Stimulated activated CD4-positive, alpha-beta T cell treated with anti-CD3 and anti-CD28 coated beads, Interleukin-12 subunit alpha, Interleukin-12 subunit beta, amount 100 ng/mL, for 48 hours (primary cell): ENCODE measurements at places on chromosomes 5 and 9.

GRCh38 chr5:151492729-151493128 lies 45.3 kb downstream of the SLC36A1 start:
- peak; percentile 5 for DNase-seq

GRCh38 chr5:63125392-63125791 lies 546.8 kb downstream of the LRRC70 start:
- no peak for DNase-seq

GRCh38 chr5:35828082-35828598 lies 28.6 kb upstream of the IL7R start:
- DNase-seq = no peak

DNA sequence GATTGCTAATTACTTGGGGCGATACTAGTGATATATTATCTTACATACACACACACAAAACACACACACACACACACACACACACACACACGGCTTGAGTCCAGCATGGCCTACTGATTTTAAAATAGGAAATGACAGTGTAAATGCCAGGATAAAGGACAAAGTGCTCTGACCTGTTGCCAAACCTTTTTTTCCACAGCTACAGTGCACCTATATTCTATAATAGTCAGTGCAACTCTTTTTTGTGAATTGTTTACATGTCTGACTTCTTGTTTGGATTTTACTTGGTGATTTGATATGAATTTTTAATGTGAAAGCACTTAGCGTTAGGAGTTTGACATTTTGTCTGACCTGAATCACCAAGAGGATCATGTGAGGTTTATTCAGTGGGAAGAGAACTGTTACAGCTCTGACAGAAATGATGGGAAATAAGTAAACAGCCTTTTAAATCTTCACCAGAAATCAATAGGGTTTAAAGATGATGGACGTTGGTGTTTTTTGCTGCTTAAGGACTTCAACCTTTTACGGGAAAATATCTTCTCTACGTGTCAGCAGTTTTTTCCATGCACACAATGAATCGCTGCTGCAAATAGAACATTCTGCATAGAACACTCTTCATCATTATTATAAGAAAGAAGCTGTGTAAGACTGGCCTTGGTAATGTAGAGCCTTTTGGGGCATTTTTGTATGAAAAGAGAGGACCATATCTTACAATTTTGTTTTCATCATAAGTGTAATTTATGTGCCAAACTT lies 218.5 kb downstream of the RANBP17 start:
- DNase-seq = no peak

DNA sequence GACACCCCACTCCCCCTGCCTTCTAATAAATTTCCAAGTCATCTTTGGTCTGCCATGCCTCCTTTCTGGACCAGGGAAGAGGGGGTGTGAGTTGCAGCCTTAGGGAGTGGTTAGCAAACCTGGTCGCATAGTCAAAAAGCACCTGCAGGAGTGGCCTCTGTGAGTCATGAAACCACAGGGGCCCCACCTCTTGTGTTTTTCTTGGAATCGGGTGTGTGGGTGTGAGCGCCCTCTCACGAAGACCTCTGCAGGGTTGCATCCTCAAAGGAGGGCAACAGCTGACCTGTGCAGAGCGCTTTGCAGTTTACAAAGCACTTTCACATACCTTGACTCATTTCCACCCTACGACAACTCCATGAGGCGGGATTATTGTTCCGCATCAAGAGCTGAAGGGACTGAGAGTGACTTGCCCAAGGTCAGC lies 36.8 kb upstream of the TEX48 start:
- DNase-seq = peak; percentile 95

- DNase-seq = peak; percentile 61
Measured at GRCh38 chr5:132065351-132065937, 5.0 kb downstream of the IL3 start.

GRCh38 chr9:106296426-106296825 lies 566.5 kb upstream of the ZNF462 start:
- DNase-seq = no peak

DNA sequence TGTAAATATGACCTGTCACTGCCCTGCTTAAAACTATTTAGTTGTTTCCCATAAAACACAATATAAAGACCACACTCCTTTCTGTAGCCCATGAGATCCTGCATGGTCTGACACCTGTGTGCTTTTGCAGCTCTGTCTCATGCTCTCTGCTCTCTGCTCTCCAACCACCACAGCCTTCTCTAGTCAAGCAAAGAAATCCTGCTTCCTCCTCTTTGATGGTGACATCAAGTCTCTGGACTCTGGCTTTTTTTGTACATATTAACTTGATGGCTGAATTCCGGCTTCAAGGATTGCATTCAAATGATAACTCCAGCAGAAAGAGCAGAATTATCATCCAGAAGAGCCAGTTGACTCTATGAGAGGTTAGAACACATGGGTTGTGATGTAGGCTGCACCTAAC lies 58.2 kb downstream of the CHSY3 start:
- no peak for DNase-seq

DNA sequence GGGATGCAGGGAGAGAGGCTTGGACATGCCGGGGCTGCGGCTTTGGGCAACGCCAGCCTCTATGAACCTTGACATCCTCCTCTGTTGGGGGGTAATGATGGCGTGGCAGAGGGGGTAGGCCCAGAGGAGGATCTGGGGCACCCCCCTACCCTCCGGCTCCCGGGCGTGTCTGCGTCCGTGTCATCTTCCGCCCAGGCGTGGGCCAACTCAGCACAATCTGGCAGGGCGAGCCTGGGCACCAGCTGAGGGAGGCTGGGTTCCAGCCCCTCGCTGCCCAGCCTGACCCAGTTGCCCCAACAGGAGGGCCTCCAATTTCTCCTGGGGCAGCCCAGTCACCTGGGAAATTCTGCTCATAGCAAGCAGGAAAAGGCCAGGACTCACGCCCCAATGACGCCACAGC lies 62.9 kb upstream of the IL17B start:
- no peak for DNase-seq

DNA sequence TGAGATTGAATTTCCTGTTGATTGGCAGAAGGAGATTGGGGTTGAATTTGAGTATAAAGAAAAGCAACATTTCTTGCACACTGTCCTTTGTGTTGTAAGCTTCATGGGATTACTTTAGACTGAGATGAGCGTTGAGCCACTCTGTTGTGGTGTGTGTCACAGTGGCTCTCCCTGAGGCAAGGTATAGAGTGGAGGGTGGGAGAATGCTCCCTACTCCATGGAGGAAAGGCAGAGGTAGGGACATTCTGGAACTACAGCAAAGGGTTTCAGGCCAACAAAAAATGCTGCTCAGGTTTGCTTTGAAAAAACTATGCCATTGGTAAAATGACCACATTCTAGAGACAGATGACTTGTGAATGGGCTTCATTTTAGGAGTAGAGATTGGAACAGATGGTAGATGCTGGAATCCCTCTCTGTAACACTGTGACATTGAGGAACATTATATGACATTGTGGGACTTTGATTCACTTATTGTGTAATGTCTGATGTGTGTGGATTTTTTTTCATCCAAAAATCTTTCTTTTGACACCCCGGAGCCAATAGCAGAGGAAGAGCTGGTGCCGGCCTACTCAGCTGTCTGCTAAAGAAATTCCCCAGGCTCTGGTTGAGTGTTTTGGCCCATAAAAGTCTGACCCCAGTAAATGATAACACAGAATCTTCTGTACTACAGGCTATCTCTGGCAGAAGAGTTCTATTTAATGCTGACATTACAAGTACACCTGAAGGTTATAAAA lies 6.2 kb upstream of the CEP120 start:
- no peak for DNase-seq

DNA sequence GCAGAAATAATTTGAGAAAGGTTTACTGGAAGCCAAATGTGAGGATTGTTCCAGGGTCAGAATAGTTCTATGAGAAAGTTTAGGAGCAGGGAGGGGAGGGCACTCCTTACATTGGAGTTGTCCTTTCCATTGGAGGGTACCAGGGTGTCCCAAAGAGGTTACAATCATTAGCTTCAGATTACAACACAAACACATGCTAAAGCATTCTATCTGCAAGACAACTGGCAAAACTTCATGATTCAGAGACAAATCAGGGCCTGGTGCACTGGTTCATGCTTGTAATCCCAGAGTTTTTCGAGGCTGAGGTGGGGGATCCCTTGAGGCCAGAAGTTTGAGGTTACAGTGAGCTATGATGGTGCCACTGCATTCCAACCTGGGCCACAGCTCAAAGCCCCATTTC lies 51.8 kb downstream of the NSUN2 start:
- no peak for DNase-seq

- DNase-seq = no peak
Measured at GRCh38 chr5:136311999-136312398, 53.3 kb downstream of the TRPC7 start.

GRCh38 chr5:173211284-173211683 lies 23.7 kb downstream of the NKX2-5 start:
- DNase-seq = no peak

GRCh38 chr5:98397081-98397480 lies 376.4 kb upstream of the RGMB start:
- no peak for DNase-seq

DNA sequence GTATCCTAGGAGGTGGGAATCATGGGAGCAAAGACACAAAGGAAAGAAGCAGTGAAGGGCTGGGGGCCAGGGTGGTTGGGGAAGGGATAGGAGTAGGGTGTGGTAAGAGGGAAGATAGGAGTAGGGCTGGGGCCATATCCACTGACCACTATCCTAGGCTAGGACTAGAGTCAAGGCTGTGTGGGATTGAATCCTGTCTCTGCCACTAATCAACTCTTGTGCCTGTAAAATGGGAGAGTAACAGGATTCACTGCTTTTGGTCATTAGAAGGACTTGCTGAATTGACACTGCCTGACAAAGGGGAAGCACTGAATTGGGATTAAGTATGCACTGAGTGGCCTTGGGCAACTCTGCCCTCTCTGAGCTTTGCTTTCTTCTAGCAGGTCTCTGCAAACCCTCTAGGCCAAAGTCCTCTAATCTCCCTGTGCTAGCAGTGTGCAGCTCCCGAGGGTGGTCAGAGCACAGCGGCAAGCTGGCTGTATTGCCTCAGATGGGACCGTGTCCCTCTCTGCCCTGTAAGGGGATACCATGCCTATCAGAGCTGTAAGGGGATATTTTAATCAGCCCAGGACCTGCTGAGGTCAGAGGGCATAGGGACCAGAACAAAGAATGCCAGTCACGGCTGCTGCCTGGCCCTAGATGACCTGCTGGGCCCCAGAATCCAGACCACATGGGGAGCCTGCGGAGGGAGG lies 12.4 kb upstream of the DAB2IP start:
- no peak for DNase-seq

DNA sequence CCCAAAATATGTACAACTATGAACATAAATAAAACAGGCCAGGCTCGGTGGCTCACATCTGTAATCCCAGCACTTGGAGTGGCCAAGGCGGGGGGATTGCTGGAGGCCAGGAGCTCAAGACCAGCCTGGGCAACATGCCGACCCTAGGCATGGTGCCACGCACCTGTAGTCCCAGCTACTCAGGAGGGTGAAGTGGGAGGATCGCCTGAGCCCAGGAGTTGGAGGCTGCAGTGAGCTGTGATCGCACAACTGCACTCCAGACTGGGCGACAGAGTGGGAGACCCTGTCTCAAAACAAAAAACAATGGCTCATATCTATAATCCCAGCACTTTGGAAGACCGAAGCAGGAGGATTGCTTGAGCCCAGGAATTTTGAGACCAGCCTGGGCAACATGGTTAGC lies 1.5 kb downstream of the HAUS6 start:
- no peak for DNase-seq

DNA sequence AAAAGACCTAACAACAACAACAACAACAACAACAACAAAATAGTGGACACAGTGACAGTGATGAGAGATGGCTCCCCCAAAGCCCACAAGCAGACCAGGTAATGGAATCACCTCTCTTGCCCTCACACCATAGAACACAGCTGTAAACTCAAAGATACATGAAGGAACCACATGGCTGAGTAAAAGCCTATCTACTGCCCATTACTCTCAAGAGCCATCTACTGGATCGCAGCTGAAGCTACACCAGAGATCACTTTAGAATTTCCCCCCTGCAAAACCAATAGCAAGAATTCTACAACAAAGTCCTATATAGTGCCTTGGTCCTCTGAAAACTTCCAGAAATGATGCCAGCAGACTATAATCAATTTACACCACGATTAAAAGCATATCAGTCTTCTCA lies 1537.6 kb upstream of the CDH9 start:
- no peak for DNase-seq

DNA sequence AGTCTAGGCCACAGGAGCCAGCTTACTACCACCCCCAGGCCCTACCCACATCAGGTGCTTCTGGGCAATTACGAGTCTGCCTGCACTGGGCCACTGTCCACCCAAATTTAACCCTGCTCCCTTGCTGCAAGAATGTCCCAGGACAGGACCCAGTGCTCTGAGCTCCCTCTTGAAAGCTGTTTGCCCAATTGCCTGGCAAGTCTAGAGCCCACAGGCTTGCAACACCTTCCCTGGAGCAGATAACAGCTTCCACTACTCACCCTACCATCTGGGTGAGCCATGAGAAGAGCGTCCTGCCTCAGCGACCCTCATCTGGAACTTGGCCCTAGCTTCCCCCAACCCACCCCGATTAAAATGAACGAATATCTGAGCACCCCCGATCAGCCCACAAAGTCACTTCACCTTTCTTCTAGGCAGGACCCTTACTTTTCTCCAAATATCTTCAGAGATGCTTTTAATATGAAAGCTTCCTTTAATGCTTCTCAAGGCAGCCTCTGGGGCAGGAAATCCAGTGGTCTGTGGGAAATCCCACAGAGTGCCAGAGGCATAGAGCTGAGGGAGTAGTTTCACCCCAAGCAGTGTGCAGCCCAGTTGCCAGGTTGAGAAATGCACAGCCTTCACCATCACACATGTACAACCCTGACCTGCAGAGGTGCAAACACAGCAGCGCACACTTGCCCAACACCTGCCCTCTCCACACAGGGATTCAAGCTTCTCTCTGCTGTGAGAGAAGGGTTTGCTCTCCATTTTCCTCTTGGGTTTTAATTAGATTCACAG lies 10.6 kb downstream of the ACSL6 start:
- DNase-seq = no peak

- DNase-seq = no peak
Measured at GRCh38 chr5:77181596-77182304, 28.7 kb upstream of the PDE8B start.

GRCh38 chr9:114375386-114376175 lies 12.2 kb downstream of the AKNA start:
- DNase-seq = no peak

DNA sequence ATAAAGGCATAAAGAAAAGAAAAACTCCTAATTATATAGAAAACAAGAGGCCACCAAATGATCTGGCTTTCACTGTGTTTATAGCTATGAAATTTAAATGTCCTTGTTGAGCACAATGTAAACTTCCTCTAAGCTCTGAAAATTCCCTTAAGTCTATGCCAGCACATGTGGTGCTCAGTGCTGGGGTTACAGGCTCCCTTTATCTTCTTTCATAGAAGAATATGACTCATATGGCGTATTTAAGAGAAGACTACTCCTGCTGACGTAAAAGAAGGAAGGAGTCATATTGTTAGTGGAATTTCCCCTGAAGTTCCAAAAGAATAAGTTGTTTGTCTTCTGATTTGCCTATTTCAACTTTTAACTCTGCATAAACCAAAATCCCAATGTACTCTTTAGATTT lies 30.4 kb downstream of the RNF145 start:
- DNase-seq = peak; percentile 30

GRCh38 chr5:60829490-60830266 lies 14.4 kb downstream of the ELOVL7 start:
- DNase-seq = no peak

GRCh38 chr9:107389617-107390071 lies 99.9 kb downstream of the KLF4 start:
- DNase-seq = no peak

- DNase-seq = no peak
Measured at GRCh38 chr9:129400971-129401622, 219.8 kb downstream of the C9orf50 start.

- DNase-seq = no peak
Measured at GRCh38 chr9:87199278-87199677, 252.0 kb upstream of the GAS1 start.

GRCh38 chr9:134224567-134225093 lies 60.3 kb upstream of the RNU6ATAC start:
- DNase-seq = no peak
